ENCODE measurements at places on chromosomes 3 and 15. TPM values are rescaled to one million over a fixed set of nuclear protein-coding genes. Genes with fewer than 3 reads are reported as not detected.

The CCDC50 gene
- total RNA-seq = 15.4 TPM

The APOD gene
- total RNA-seq = 0.48 TPM

GRCh38 chr3:45832699-45833098, 9.2 kb downstream of the LZTFL1 start:
- DNase-seq = no peak

The PLA2G4D gene
- not detected for total RNA-seq

The PTX3 gene
- total RNA-seq = not detected

The WDR93 gene
- not detected for total RNA-seq

DNA sequence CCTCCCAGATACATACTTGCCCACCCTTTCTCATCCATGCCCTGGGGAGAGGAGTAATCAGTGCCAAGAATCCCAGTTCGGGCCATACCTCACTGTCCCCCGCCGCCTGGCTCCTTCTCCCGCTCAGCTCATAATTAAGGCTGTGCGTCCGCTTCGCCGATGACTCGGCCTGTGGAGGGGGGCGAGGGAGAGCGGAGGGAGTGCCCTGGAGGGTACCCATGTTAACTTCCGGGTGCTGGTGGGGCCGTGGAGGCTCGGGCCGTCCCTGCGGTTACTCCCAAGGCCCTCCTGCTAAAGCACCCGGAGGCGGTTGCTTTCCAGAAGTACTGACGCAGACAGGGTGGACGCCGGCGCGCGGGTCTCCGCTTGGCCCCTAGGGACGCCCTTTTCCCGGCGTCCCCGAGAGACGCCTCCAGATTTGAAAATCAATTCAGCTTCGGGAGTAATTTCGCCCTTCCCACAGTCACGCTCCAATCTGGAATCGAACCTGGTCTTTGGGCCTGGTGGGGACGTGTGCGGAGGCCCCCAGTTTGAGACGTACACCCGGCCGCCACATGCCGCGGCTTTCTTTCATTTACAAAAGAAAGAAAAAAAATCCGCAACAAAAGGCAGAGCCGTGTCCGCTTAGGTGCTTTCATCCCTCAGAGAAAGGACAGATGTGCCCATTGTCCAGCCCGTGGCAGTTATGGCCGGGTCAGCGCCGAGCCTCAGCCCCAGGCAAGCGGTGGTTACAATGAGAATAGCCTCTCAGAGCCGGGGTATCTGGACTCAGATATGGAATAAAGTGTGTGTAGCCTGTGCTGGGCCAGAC, 1.0 kb upstream of the ONECUT1 start:
- DNase-seq = no peak

- no peak for DNase-seq
These were observed 93.9 kb downstream of the ECT2 start for GRCh38 chr3:172844428-172844827.

The CLN6 gene
- total RNA-seq = 34.2 TPM

The HESX1 gene
- 0.90 TPM for total RNA-seq

- no peak for DNase-seq
These were observed 198.6 kb upstream of the PLSCR5 start for GRCh38 chr3:146803745-146804144.

The ILDR1 gene
- 0.41 TPM for total RNA-seq

- no peak for DNase-seq
These were observed 40.9 kb downstream of the NR1D2 start for GRCh38 chr3:23985747-23986544.

- no peak for DNase-seq
These were observed 272.8 kb downstream of the TLE3 start for GRCh38 chr15:69824877-69825406.

DNA sequence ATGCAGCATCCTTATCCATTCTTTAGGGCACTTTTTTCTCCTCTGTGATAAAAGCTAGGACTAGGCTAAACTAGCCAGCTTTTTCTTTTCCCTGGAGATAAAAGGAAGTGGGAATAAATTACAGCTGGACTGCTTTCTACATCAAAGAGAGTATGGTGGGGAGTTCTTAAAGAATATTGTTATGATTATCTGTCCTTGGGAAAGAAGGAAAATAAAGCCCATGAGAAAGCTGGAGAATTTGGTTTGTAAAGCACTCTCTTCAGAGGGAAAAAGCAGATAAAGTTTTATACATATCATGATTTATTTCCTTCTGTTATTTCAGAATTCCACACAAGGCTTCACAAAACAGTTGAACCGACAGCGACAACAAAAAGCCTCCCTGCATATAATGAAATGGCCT, 923.0 kb downstream of the DIPK2A start:
- DNase-seq = no peak

GRCh38 chr15:96818861-96819260, 488.4 kb downstream of the NR2F2 start:
- no peak for DNase-seq

DNA sequence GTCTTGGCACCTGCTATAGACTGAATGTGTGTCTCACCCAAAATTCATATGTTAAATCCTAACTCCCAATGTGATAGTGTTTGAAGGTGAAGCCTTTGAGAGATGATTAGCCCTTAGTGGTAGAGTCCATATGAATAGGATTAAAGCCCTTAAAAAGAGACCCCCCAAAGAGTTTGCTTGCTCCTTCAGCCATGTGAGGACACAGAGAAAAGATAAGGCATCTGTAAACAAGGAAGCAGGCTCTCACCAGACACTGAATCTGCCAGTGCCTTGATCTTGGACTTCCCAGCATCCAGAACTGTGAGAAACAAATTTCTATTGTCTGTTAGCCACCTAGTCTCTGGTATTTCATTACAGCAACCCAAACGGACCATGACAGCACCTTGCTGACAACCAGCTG, 16.6 kb downstream of the KPNA1 start:
- no peak for DNase-seq

The MELTF gene
- 6.0 TPM for total RNA-seq

- DNase-seq = peak; percentile 57
These were observed 919 bp downstream of the IDH2 start for GRCh38 chr15:90101130-90101968.

DNA sequence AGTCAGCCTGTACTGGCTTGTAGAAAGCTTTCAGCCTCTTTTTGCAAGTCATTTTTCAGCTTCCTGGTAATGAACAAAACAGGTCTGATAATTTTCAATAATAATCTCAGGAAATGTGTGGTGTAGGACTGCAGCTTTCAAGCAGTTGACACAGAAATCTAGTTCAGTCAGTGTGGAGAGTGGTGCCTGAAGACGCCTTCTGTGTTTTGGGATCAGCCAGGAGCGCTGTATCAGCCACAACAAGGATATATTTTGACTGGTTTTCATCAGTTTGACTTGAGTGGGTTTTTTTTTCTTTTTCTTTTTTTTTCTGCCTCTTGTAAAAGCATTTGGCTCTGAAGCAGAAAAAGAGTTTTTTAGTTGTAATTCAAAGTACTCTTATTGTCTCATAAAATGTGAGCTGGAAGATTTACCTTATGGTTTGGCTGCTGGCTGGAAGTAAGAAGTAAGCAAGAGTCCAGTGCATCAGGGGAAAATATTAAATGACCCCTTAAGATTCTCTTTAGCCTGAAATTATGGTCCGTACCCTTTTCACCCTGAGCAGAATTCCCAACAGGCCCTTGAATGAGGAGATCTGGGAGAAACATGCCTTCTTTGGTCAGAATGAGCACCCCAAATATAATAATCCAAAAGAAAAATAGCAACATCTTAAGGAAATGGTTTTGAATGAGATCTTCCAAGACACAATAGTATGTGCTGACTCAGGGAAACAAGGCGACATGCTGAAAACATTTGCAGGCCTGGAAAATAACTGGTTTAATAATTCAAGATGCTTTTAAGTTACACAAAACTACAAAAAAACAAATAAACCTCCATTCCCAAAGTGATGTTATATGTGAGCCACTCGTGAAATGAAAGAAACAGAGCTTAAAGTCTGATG, 332.7 kb upstream of the ADAMTS9 start:
- DNase-seq = no peak

DNA sequence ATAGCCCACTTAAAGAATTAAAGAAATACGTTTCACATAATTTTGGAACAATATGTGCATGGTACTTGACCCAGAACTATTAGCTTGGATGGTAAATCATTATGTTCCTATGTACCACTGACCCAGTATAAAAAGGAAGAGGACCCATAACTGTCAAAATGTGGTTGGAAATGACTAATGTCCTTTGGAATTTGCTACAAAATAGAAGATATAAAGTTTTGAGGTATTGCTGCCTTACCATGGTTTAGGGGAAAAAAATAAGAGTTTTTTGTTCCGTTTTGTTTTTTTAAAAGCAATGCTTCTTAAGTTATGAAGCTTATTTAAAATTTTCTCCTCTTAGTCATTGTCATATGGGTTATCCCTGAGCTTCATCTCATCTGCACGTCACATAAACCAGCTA, 15.8 kb upstream of the TFDP2 start:
- DNase-seq = no peak

DNA sequence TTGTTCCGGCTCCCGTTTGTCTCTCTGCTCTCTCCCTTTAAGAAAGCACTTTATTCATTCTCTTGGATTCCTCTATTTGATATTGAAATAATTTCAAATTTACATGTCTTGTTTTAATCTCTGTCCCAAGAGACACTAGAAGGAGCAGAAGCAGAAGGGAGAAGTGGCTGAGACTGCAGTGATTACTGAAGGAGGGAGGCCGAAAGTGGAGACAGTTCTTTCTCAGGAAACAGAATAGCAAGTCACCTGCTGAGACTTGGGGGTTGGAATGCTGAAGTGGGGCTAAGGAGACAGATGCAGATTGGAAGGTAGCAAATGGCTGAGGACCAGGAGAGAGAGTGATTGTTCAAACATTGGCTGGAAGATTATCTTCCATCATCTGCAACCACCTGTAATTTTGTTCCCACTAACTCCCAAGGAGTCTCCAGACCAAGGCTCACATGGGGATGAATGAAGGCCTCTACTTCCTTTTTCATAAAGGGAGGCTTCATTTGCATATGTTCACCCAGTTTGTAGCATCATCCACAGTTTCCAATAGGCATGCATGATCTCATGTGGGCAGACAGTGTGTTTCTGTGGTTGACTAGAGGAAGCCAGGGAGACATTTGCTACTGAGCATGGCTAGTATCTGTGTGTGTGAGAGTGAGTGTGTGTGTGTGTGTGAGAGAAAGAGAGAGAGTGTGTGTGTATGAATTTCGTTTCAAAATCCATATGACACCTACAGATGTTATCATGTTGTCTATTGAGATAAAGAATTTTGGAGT, 24.0 kb downstream of the LTF start:
- peak; percentile 47 for DNase-seq

GRCh38 chr3:155957412-155957880, 87.0 kb downstream of the GMPS start:
- no peak for DNase-seq

The CPNE4 gene
- total RNA-seq = not detected

- DNase-seq = no peak
These were observed 21.5 kb downstream of the FRMD4B start for GRCh38 chr3:69364354-69364753.

DNA sequence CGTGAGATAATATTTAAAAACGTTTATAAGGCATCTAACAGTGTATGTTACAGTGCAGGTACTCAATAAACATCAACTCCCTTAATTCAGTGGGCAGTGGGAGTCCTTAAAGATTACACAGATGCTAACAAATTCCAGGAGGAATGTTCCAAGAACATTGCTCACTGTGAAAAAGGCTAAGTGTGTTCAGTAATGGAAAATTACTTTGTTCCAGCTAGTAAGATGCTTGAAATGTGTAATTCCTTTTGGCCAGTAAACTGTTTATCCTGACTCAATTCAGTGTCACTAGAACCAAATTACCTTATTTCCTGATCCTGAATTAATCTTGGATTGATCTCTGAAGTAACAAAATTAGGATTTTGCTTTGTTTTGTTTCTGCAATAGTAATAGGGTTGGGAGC, 54.2 kb upstream of the SEMA6D start:
- no peak for DNase-seq
